NCI-H748 treated with DMSO at 0.1 percent for 48 hours (cell line): ENCODE measurements at places on chromosomes 2 and 18.

- no peak for DNase-seq
These were observed 117.4 kb upstream of the DLX2 start for GRCh38 chr2:172220121-172220520.

- DNase-seq: no peak
These were observed 169.9 kb downstream of the FAM210A start for GRCh38 chr18:13556502-13556901.

DNA sequence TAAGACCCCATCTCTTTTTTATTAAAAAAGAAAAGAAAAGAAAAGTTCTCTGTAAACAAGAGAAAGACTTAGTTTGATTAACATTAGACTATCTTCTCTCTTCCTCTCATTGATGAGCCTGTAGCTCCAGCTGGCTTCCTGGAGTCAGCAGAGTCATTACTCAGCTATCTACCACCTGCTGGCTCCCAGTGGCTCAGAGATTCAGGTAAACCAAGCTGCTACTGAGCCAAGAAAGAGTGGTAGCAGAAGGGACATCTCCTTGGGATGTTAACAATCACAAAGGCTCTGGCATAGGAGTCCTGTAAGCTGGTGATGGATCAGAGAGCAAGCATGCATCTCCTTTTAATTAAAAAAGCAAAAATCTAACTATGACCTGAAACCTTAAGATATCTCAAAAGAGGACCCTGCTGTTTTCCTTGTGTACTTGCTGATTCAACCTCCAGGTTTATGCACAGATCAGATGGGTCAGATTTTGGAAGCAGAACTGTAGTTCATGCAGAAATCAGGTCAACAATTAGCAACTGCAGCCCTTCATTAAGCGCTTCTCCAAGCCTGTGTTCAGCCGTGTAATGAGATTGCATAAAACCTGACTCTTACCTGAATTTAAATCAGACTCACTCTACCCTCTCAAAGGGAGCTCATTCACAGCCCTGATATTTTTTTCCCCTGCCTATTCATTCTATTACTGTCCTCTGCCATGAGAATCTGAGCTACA lies 225.8 kb downstream of the RNF152 start:
- no peak for DNase-seq

- DNase-seq: no peak
These were observed 1.9 kb downstream of the TTL start for GRCh38 chr2:112483831-112484230.

- DNase-seq: no peak
These were observed 8.4 kb upstream of the HNRNPLL start for GRCh38 chr2:38610851-38611801.

GRCh38 chr2:4964579-4964978 lies 727.6 kb upstream of the SOX11 start:
- DNase-seq: no peak

GRCh38 chr2:12787891-12788801 lies 71.4 kb downstream of the TRIB2 start:
- DNase-seq: no peak

GRCh38 chr2:74778381-74779264 lies 55.3 kb upstream of the HK2 start:
- DNase-seq: peak; percentile 87

GRCh38 chr18:8004792-8005191 lies 437.7 kb downstream of the PTPRM start:
- no peak for DNase-seq

DNA sequence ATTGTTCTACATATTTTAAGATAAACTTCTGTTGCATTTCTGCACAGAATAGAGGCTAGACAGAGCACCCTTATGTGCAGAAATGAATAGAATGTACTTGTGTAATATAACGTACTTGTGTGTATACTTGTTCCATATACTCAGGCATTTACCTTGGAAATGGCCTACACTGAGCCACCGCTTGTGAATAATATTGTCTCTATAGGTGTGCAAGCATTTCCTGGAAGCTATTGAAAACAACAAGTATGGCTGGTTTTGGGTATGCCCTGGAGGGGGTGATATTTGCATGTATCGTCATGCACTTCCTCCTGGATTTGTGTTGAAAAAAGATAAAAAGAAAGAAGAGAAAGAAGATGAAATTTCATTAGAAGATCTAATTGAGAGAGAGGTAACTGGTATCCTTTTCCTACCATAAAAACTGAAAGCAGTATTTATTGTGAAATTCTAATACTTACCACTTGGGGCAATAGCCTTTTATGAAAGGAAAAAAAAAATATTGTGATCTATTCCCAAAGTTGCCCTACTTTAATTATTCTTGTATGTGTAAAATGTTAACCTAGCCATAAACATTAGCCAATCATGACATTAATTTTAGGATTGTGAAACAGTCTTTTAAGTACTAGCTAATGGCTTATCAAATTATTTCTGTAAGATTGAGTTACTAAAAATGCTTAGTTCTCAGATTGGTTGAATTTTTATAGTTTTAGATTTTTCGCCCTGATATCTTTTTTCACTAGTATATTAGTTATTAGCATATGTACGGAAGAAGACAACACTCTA lies 18.0 kb downstream of the ZC3H15 start:
- peak; percentile 36 for DNase-seq

- no peak for DNase-seq
These were observed 104.6 kb upstream of the SIX3 start for GRCh38 chr2:44836916-44837315.

DNA sequence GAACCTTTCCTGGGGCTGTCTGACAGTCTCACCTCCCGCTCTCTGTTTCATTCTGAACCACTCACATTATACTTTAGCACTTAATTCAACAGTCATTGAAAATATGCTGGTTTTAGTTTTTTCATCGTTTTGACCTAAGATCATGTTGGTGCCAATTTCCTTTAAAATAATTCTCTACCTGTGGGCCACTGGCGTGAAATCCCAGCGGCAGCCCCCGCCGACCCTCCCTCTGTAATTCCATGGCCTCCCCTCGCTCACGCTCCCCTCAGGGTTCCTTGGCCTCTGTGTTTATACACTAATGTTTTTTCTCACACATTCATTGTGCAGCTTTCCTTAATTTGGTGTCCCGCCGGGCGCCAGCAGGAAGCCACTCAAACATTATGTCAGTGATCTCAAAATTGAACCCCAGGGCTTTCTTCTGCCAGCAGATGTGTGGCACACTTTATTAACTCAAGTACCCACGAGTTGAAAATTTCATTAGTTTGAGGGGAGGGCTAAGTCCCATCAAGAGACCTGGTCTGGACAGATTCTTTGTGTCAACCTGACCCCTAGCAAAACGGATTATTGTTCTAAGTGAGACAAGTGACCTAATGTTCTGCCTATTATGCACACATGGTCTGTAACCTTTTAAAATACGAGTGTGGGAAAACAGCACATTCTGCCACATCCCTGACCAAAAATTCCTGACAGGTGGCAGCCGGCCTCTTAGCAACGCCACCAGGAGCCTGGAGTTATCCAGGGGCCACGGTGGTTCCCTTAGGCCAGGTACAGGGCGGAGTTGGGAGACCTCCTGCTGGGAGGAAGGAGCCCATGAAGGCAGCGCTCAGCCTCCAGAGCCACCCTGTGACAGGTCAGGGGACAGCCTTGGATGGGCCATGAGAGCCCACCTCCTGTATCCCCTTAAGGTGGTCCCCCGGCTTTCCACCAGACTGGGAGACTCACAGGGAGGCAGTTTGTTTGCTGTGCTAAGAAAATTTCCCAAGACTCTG lies 53.1 kb downstream of the APOB start:
- no peak for DNase-seq

- DNase-seq: no peak
These were observed 36.0 kb downstream of the EIF5B start for GRCh38 chr2:99373144-99373543.

GRCh38 chr2:239945751-239946561 lies 79.2 kb downstream of the NDUFA10 start:
- DNase-seq: no peak

GRCh38 chr18:75240433-75240832 lies 29.8 kb downstream of the TSHZ1 start:
- no peak for DNase-seq

DNA sequence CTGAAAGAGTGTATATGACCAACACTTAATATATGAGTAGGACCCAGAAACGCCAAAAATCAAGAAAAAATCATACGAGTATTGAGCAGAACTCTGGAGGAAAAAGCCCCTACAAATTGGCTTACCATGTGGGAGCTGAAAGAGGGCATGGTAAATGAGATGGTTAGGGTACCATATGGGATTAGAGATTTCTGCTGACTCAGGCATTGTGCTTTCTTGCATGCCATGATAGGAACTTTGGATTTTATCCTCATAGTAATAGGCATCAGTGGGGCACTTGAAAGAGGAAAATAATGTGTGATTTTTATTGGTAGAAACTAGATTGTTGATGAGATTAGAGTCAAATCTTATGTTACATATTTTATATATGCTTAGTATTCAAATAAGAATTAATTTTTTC lies 271.1 kb downstream of the CBLN2 start:
- DNase-seq: no peak

DNA sequence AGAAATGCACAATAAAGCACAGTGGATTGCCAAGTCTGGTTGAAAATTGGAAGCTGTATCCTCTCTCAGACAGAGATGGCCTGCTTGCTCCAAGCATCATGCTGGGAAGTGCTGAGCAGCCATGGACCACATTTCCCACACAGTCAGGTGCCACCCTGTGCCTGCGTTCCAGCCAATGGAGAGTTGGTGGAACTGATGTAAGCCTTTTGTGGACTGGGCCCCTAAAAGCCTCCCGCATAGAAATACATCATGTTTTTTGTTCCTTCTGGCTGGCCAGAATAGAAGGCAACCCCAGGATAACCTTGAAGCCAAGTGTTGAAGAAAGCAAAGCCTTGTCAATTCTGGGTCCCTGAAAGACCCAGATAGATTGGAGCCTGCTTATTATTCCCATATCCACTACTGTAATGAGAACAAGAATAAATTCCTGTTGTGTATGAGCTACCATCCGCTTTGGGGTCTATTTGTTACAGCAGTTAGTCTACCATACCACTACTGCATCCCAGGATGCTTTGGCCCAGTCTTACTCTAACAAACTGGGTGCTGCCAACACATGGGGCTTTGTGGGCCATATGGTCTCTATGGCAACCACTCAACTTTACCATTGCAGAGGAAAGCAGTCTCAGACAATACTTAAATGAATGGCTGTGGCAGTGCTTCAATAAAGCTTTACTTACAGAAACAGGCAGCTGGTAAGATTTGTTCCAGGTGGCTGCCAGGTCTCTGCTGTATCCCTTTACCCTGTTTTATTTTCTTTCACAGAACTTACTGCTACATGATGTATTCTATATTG lies 65.4 kb downstream of the POLE4 start:
- DNase-seq: no peak

GRCh38 chr2:72147303-72147971 lies at the start of gene CYP26B1:
CYP26B1 (minus strand) TSS chr2:72147862; CDS start chr2:72147834, 28 bp downstream.
- DNase-seq: no peak

DNA sequence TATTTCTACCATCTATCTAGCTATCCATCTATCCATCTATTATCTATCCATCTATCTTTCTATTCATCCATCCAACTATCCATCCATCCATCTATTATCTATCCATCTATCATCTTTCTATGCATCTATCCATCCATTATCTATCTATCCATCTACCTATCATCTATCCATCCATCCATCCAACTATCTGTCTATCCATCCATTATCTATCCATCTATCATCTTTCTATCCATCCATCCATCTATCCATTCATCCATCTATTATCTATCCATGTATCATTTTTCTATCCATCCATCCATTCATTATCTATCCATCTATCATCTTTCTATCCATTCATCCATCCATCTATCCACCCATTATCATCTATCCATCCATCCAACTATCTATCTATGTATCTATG lies 24.6 kb upstream of the ZNF407 start:
- DNase-seq: no peak

GRCh38 chr2:99762714-99763113 lies 272.9 kb upstream of the REV1 start:
- DNase-seq: no peak

GRCh38 chr2:235510318-235510717 lies 16.5 kb downstream of the AGAP1 start:
- DNase-seq: no peak

- no peak for DNase-seq
These were observed 23.3 kb downstream of the STAMBP start for GRCh38 chr2:73852020-73852419.

- no peak for DNase-seq
These were observed 104.9 kb upstream of the LYPD6 start for GRCh38 chr2:149225446-149225845.
